NCI-H1930 (cell line): ENCODE measurements at places on chromosomes 3 and 15.
A peak's percentile ranks its signal among the peaks of the same experiment; 100 is the strongest.

DNA sequence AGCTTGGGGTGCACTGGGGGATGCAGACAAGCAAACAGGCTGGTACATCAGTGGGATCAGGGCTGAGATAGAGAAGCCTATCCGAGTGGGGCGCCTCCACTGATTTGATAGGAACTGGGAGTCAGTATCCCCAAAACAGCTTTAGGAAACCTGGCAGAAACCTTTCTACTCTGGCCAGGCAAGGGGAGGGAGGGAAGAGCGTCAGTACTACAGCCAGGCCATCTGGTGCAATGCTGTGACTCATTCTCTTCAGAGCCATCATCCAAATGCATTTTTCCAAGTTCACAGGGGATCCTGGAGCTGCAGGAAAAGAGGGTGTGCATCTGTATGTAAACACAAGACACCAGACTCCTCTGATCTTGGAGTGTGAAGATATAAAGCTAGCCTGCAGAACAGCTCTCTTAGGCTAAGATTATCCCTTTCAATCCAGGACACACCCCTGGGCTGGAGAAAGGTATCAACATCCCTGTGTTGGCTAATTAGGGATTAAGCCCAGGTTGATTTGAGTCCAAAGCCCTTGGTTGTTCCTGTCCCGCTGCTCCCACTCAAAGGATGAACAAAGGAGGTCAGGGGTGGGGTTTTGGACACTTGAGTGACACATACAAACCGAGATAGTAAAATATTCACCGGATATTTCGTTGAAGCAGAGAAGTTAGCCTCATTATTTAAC is 9.3 kb downstream of the GALNT15 start:
- DNase-seq, result no peak

- no peak for DNase-seq
Observed at GRCh38 chr3:66336333-66336766, 115.5 kb downstream of the SLC25A26 start.

DNA sequence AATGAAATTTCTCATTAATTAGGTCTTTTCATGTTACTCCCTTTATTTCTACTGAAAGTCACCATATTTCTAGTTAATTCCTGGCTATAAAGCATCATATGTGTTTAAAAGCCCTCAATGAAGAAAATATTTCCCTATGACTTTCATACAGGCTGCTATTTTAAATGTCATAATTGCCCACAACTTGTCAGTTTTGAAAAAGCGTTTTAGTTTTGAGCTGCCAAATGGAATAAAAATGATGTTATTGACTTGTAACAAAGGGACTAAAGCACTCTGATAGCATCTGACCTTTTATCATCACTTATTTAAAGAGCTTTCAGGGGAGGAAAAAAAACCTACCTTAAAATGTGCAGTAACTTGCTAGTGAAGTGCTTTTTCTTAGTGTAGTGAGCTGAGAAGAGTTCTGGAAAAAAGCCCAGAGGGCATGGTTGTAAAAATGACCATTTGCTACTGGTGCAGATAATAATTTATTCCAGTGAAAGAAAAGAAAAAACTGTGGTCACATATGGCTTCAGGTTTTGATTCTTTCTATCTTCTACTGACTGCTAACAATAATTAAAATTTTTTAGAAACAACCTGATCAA is 877.2 kb downstream of the CADM2 start:
- DNase-seq, result no peak

DNA sequence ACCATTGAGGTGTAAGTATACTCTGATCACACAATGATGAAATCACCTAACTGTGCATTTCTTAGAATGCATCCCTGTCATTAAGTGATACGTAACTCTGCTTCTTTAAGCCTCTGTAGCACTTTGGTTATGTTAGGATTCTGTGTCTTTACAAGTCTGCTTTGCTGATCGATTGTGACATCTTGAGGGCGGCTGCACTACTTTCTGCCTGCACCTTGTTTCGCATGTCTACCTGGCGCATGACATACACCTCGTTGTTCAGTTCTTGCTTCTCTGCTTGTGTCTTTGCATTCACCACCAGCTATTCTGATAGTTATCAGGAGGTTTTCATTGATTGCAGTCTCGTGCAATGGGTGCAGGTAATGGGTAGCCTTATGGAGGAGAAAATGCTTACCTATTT is 32.7 kb downstream of the IGF1R start:
- no peak for DNase-seq

DNA sequence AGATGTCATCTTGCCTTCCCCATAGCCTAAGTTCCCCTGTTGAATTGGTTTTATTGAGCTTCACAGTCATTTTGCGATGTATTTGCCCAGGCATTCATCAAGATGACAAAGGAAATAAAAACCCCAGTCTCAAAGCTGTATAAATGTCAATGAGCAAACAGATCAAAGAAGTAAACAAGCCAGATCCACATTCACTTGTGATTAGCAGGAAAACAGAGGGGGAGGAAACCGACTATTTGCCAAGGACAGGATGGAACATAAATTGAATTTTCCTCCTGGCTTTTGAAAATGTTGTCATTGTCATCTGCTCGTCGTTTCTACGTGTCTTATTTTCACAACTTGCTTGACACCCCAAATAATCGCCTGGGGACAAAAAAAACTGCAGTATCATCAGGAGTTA is 83.5 kb downstream of the SV2B start:
- DNase-seq, result peak; percentile 21

- no peak for DNase-seq
Observed at GRCh38 chr3:12995389-12996180, 77.6 kb downstream of the IQSEC1 start.

DNA sequence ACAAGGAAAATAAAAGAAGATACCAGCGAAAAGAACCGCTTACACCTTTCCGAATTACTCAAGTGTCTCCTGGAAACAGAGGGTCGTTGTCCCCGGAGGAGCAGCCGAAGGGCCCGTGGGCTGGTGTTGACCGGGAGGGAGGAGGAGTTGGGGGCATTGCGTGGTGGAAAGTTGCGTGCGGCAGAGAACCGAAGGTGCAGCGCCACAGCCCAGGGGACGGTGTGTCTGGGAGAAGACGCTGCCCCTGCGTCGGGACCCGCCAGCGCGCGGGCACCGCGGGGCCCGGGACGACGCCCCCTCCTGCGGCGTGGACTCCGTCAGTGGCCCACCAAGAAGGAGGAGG is 325 bp downstream of the ALCAM start:
- peak; percentile 20 for DNase-seq

DNA sequence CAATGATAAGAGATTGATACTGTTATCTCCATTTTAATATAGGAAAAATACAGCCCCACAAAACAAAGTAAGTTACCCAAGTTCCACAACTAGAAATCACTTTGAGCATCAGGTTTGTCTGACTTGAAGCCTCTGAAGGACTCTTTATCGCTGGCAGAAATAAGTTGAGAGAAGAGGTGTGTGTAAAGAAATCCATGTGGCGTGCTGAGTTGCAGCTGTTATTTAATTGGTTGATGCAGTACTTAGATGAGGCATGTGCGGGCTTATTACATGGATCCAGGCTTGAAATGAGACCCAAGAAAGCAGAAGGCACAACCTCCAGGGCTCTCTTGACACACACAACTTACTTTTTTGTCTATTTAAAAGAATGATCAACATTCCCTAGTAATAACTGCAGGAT is 221.3 kb downstream of the PDZRN3 start:
- no peak for DNase-seq

- DNase-seq, result no peak
Observed at GRCh38 chr15:74657846-74658245, 38.0 kb downstream of the EDC3 start.

- DNase-seq, result no peak
Observed at GRCh38 chr3:106629215-106629832, 747.9 kb upstream of the CCDC54 start.

DNA sequence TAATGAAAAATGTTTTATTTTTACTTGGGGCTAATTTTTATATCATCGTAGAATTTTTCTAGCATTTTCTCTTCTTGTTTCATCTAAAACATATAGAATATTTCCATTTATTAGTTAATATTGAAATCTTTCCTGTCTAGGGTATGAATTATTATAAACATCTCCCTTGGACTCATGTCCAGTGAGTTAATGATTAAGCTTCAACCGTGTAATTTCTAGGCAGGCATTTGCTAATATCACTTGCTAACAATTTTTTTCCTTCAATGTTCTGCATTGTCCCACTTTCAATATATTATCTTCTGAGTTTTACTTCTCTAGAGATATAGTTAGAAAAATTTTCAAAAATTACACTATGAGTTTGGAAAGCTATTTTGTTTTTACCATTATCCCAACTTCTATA is 1371.6 kb upstream of the EPHA6 start:
- DNase-seq, result no peak

GRCh38 chr15:67578020-67578600 is 35.6 kb downstream of the MAP2K5 start:
- no peak for DNase-seq

- DNase-seq, result no peak
Observed at GRCh38 chr15:48992545-48992944, 28.8 kb upstream of the SHC4 start.

- DNase-seq, result no peak
Observed at GRCh38 chr3:83946554-83946953, 1012.2 kb upstream of the CADM2 start.

DNA sequence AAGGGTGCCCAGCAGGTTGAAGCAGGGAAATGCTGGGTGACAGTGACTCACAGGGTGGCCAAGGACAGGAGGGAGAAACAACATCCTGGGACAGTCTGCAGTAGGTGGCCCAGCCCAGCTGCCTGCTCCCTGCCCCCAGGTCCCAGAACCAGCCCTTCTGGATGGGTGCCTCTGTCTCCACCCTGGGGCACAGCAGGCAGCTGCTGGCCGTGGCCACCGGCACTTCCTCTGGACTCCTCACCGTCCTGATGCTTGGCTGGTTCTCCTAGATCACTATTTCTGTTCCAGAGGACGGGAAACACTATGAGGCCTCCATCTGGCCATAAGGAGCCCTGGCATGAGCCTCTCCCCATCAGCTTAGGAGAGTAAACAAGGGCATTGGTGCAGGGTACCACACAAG is 258.9 kb downstream of the XXYLT1 start:
- DNase-seq, result no peak

DNA sequence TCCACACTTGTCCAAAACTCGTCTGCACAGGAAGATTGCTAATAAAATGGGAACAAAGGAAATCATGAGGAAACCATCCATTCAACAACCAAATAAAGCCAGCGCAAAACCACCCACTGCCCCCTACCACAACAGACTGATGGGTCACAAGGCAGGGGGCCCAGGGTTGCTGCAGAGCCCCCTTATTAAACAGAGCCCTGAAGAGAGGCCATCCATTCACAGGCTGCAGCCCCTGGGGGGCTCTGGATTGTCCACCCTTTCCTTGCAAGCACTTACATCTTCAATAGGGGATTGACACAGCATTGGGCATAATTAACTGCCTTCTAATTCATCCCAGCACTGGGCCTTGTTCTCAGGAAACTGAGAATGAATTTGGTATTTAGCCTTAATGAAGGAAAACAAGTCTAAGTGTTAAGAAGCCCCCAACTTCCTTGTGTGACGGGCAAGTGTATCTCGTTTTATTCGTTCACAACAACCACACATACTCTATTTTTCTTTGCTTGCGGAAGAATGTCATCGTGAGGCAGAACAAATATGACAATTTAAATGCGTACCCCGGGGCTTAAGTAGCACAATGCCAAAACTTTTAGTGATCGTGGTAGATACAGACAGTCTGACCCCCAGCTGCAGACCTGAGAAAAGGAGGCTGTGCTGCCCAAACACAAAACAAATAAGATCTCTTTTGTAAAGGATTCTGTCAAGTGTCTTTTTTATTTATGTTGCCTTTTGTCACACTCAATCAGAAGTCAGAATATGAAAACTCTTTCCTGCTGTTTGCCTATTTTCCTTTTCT is 144.0 kb downstream of the SEMA6D start:
- DNase-seq, result no peak

DNA sequence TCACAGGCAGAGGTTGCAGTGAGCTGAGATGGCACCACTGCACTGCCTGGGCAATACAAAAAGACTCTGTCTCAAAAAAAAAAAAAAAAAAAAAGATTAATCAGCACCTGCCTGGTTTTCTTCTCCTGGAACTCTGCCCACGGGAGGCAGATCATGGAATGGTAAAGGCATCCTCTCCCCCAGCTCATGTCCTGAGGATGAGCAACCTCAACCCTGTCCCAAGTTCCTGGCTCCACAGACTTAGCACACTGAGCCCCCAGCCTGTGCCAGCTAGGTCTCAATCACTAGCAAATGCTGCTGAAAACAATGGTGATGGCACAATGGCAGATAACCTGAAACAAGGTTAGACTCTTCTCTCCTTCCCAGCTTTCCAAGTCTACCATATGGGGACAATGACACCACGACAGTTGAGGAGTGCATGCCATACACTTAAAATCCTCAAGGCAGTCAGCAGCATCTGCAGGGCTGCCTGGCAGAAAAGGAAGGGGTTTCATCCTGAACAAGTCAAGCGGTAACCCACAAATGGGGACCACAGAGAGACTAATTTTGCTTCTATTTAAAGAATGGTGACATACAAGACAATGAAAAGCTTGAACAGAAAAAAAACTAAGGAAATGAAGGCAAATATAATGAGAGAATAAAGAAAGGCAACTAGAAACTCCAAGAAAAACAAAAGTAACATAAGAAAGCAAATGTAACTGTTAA is 4.8 kb downstream of the CLN6 start:
- no peak for DNase-seq

DNA sequence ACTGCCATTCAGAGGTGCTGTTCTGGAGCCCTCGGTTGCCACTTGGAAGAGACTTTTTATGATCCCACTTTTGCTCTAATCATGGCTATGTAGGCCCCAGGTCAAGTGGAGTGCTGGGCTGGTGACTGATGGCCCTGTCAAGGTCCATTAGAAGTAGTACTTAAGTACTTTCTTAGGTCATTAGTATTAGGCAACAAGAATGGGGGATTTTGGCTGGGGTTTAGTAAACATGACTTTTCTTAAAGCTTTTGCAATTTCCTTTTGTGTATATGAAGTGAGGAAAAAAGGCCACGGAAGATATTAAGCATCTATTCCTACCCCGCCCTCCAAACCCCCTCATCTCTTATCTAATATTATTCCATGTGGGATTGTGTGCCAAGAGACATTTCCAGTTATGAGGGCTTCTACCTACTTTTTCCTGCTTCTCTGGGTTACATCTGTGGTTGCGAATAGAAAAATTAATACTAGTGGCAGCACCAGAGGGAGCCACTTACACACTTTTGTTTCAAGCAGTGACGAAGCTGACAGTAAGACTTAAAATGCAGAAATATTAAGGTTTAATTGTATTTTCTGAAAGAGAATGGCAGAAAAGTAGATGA is 13.9 kb downstream of the NLGN1 start:
- DNase-seq, result no peak

GRCh38 chr15:33955945-33956344 is 12.4 kb upstream of the CHRM5 start:
- DNase-seq, result no peak
